ENCODE measurements at places on chromosomes 3 and 15.

- DNase-seq, result no peak
Observed at GRCh38 chr3:187773233-187774184, 28.2 kb upstream of the BCL6 start.

GRCh38 chr3:86814918-86815655 is 175.9 kb downstream of the VGLL3 start:
- DNase-seq, result no peak

DNA sequence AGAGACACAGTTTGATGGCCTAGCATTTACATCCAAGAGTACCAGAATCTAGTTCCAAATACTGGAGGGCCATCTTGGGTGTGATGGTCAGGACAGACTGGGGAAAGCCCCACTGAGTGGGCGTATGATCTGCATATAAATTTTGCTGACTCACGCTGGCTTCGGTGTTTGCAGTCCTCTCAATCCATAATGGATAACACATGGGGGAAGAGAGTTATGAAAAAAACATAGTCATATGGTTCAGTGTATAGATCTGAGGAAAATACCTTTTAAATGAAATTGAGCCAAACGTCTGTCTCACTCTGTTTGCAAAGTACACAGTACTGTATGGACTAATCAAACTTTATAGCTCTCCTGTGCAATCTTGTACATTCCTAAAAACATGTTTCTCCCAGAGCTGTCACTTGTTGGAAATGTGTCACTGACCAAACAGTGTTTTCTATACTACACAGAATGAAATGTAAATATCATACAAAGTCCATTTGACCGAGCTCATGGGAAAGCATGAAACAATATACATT is 125.3 kb upstream of the THBS1 start:
- no peak for DNase-seq

DNA sequence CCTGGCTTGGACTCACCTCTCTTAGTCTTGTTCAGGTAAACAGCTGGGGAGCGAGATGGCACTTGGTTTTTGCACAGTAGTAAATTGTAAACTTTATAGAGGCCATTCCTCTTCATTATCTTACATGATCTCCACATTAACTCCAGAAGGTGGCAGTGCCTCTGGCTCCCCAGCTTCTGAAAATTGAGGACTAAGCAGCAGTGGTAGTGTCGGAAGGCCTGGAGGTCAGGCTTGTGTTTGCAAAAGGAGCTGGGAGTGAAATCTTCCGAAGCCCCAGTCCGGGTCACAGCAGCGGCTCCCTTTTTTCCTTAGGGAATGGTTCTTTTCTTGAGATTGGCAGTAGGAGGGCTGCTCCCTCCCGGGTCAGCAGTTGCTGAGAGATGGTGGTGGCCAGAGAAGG is 85.7 kb downstream of the FNDC3B start:
- DNase-seq, result no peak
